Foreskin keratinocyte (primary cell): ENCODE measurements at places on chromosomes 12 and 14. TPM values are rescaled to one million over a fixed set of nuclear protein-coding genes. Genes with fewer than 3 reads are reported as not detected.

DNA sequence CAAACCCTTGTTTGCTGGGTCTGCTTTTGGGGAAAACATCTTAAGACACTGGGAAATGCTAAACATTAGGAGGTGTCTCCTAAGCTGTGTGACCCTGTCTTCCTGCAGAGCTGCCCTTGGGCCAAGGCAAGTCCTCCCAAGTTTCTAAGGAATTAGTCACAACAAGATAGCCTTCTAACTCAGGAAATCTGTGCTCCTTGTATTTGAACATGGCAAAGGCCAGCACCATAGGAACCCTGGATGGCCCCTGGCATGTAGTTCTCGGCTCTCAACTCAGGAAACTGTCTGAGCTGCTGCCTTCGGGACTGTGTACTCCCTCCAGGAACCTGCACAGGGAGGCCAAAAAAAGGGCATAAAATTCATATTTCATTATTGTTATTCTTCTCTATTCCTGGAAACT lies 37.6 kb upstream of the LTBP2 start:
- no peak for DNase-seq

The RIN3 gene
- 7.3 and 9.8 TPM in 2 replicates for total RNA-seq

DNA sequence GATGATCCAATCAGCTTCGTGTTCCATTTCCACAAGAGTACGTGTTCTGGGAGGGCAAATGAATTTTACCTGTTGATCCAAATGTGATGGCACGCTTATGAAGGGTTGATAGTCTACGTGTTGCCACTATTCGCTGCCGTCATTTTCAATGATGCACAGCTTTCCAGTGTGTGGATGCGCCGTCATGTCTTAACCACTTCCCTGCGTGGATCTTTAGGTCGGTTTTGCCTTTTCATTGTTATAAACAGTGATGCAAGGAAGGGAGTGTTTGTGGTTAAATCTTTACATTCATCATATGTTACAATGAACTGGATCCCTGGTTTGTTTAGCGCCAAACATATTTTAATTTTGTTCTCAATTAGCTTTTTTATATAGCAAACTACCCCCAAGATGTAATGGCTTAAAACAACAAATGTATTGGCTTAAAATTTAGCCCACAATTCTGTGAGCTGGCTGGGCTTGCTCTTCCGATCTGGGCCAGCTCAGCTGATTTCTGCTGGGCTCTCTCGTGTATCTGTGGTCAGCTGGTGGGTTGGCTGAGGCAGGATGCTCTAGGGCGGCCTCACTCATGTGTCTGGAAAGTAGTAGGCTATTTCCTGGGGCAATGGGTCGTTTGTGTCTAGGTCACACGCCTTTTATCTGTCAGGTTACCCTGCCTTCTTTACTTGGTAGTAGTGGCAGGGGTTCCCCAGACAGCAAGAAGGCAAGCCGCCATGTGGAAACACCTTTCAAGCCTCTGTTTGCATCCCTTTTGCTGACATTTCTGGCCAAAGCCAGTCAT lies 176.7 kb downstream of the CRADD start:
- no peak for DNase-seq

DNA sequence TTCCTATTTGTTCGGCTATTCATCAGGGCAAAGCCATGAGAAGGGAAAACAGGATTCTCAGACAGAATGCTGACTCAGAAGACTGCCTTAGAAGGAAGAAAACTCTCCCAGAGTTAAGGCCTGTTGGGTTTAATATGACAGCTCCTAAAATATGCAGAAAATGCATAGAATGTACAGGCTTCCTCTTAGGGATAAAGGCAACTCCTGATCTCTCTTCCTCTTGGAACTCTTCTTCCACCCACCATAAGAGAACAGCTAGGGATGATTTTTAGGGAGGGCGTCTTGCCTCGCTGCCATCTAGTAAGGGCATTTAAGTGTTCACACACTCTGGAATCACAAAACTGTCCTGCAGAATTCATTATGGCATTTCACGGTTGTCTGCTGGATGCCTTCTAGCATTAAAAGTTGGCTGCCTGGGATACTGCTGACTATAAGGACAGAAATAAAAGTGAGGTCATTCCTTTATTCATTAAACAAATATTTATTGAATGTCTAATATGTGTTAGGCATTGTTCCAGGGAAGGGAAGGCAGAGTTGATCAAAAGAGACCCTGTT lies 73.7 kb downstream of the DCAF5 start:
- DNase-seq = peak; percentile 89

The TAS2R31 gene
- total RNA-seq = 0.61 and 0.74 TPM in 2 replicates

The TAS2R8 gene
- total RNA-seq = not detected in 2 replicates

- peak; percentile 51 for DNase-seq
Measured at GRCh38 chr12:9133216-9133916, 17.6 kb upstream of the A2M start.

DNA sequence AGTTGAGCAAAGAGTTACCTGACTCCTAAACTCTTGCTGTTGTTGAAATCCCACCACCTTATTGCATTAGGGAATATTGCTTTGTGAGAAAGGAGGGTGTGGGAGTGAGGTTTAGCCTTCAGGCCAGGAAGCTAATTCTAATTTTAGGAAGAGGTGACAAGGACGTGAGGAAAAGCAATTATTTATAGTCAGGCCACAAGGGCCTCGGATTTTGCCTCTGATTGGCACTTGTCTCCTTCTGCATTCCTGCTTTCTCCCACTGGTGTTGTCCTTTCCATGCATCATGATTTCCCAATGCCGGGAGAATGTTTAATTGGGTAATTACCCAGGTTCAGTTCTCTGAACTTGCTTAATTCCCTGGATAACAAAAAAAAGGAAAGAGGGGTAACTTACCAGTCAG lies 37.9 kb upstream of the SLC38A2 start:
- no peak for DNase-seq

- DNase-seq = no peak
Measured at GRCh38 chr12:116273813-116274550, 3.5 kb downstream of the MED13L start.

DNA sequence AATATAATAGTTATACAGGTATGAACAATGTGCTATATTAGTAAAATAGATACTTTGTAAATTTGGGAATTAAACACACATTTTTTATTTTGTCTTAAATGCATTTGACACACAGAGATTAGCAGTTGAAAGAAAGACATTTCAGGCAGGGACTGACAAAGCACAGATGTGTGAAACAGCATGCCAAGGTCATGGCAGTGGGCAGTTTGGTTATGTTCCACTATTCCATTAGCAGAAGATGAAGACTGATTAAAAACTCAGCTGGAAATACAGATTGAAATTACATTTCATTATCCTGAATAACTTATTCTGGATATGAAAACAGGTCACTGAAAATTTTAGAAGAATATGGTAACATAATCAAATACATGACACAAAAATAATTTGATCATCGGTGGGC lies 669.8 kb upstream of the LRFN5 start:
- no peak for DNase-seq

The GSG1 gene
- total RNA-seq = not detected in 2 replicates

GRCh38 chr14:36518031-36518585 lies 1.9 kb downstream of the NKX2-1 start:
- no peak for DNase-seq

The CLMN gene
- 4.7 and 5.7 TPM in 2 replicates for total RNA-seq

- DNase-seq = peak; percentile 89
Measured at GRCh38 chr12:117350140-117350539, 11.3 kb downstream of the NOS1 start.

GRCh38 chr12:60844875-60845274 lies 1249.0 kb downstream of the SLC16A7 start:
- no peak for DNase-seq

GRCh38 chr14:25501749-25502148 lies 451.8 kb upstream of the STXBP6 start:
- no peak for DNase-seq

DNA sequence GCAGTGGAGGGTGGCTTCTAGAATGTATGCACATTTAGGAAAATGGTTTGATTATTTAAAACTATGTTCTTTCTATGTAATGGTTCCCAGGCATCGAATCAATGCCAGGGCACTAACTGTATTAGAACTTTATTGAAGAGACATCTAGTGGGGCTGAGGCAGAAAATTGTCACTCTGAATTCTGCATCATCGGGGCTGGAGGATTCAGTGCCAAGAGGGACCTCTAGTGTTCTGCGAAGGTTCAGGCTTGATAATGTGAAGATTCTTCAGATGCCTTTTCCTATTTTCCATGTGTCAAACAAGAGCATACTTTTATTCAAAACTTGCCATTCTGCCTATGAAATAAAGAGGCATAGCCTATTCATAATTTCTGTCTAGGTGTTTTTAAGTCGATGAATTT lies 146.3 kb downstream of the CAND1 start:
- no peak for DNase-seq

DNA sequence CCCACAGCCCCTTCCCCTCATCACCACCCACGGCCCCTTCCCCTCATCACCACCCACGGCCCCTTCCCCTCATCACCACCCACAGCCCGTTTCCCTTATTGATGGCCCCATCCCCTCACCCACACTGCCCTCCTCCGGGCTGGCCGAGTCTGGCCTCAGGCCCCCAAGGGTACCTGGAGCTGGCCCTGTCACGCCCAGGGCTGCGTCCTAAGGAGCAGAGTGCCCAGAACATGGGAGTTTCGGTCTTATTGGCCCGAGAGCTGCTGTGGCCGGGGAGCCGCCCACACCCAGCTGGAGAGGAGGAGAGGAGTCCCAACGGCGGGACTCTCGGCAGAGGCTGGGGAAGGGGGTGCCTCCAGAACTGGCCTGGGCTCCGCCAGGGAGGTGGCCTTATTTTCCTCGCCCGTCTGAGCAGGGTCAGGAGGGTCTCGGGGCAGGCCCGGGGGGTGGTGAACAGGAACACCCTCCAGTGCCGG lies 182.3 kb downstream of the KIF26A start:
- DNase-seq = no peak

GRCh38 chr14:100155049-100155621 lies 4.3 kb downstream of the DEGS2 start:
- DNase-seq = peak; percentile 33

DNA sequence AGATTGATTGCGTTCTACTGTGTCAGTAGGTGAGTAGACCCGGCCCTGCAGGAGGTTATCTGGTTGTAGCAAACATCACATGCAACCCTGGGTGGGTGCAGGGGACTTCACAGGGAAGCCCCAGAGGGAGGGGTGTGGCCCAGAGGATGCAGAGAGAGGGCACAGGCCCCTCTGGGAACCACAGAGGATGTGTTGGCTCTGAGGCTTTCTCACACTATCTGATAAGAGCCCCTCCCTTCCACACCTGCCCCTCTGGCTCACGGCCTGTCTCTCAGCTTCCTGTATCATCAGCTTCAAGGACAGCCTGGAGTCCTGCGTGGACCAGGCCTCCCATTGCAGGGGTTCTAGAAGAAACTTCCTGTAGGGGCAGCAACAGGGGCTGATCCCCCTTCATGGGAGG lies 101.9 kb downstream of the RIN3 start:
- DNase-seq = no peak

DNA sequence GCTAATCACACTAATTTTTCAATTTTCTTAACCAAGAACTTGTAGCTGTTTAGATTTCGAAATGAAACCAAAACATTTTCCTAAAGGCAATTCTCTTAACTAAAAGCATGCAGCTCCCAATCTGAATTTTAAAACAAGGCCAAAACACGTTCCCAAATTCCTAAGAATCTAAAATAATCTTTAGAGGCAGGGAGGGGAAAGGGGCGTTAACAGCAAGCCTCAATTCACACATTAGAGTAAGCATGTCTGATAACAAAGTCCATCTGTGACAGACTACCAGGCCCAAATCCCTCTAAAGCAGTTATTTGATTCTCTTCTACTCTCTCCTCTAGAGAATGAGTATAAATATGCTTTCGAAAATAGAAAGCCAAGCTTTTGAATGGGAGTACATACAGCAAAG lies 754 bp downstream of the ATG14 start:
- no peak for DNase-seq

DNA sequence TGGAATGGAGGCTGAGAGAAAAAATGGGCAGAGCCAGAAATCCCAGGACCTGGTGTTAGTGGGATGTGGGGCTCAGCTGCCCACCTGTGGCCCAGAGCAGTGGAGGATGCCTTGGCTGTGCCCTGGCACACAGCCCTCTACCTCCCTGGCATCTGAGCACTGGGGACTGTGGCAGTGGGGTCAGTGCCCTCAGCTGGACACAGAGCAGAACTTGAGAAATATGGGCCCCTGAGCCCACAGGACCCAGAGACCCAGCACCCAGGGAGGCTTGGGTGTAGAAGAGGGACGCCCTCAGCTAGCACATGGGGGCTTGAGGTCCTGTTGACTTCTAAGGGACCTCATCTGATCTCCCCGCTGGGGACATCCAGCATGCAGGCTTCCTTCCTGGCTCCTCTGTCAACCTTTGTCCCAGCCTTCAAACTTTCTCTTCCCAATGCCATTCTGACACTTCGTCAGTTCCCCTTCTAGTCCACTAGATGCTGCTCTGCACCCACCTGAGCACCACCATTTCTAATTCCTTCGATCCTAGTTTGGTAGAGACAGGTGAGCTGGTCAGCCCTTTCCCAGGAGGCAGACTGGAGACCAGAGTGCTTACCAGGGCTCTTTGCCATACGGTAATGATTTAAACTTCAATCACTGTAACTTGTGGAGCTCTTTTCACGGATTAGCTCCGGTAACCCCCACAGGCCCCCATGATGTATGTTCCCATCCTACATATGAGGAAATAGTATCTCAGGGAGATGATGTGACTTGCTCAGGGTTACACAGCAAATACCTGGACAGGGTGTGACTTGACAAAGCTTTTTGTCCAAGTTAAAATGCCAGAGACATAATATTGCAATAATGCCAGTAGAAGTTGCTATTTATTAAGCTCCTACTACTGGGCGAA lies 143.7 kb downstream of the ASCL4 start:
- no peak for DNase-seq

DNA sequence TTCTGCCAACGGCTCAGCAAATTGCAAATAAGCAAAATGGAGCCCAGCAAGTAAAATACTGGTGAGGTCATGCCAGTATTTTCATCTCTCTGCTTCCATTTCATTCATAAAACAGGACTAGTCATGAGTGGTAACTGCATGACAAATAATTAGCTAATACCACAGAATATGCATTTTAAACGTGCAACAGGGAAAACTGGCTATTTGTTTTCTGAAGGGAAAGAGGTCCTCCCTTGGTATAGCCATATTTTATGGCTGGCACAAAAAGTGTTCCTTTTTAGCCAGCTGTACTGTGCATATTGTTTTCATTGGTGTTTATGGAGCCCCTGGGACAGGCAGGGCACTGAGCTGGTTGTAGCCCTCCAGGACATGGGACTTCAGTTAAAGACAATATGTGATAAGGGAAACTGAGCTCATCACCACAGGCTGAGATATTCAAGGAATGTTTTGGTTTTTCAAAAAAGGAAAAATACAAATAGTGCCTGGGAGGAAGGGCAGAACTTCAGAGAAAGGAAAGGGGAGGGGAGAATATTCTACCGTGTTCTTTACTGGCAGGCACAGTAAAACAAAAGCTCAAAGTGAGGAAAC lies 26.1 kb upstream of the FOXN3 start:
- peak; percentile 72 for DNase-seq

GRCh38 chr12:49762468-49762847 lies 21.1 kb downstream of the TMBIM6 start:
- DNase-seq = no peak

- peak; percentile 97 for DNase-seq
Measured at GRCh38 chr12:107436376-107436775, 249.2 kb upstream of the PWP1 start.

- DNase-seq = no peak
Measured at GRCh38 chr12:13067322-13067721, 23.1 kb downstream of the FAM234B start.
